ENCODE measurements at places on chromosomes 7 and 10. TPM values are rescaled to one million over a fixed set of nuclear protein-coding genes. Genes with fewer than 3 reads are reported as not detected.

SKIDA1 gene
- total RNA-seq: 3.0 TPM

DNA sequence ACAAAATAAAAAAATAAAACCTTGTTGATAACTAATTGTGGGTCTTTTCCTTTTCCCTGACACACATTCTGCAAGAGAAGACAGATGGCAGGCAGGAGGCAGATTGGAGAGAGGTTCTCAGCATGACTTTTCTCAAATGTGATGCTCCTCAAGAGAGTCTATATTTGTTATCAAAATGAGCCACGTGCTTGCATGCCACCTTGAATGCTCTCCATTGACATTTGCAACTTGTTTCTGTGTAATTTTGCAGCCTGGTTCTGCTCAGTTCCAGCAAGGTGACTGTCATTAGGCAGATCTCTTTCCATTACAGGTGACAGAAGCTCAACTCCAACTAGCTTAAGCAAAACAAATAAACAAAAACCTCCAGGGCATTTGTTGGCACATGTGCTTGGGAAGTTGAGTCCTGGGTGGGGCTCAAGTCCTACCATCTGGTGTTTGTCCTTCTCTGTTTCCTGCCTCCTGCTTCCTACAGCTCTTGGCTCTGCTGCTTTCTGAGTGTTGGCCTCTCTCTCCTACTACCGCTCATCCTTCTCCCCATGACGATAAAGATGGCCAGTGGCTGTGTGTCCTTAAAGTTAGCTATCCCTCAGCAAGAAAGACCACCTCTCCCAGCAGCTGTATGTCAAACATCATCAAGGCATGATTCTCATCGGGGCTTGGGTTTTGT lies 56.7 kb downstream of the GRK5 start:
- DNase-seq: no peak

GRCh38 chr10:69352569-69353264 lies 64.0 kb downstream of the TACR2 start:
- no peak for DNase-seq

GRCh38 chr7:132777414-132777813 lies 201.1 kb upstream of the PLXNA4 start:
- no peak for DNase-seq

ADRB1 gene
- 0.10 TPM for total RNA-seq

DNA sequence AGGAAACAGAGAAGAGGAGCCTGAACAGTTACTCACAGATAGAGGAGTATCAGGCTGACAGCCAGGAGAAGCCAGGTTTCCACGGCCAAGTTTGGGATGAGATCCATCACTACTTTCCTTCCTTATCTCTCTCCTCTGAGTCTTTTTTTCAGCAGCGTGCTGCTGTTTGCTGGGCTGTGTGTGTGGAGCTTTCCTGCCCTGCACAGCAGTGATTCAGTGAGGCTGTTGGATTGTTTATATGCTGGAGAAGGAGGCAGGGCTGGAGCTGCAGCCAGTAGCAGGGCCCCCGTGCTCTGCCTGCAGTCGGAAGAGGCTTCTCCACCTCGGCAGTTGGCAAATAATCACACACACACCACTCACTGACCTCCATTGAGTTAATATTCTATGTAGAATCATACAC lies at the start of gene CYP3A7:
Gene CYP3A7, minus strand, starts transcription at position 210 of the 400 bp plus-strand sequence. Its CDS starts 103 bp downstream, at position 107.
- DNase-seq: no peak

- no peak for DNase-seq
Observed at GRCh38 chr7:130149281-130150139, 55.7 kb downstream of the TMEM209 start.

MAPK8 gene
- 72.4 TPM for total RNA-seq

CALHM3 gene
- total RNA-seq: not detected
